ENCODE measurements at places on chromosomes 16 and 17. TPM values are rescaled to one million over a fixed set of nuclear protein-coding genes. Genes with fewer than 3 reads are reported as not detected.

DNA sequence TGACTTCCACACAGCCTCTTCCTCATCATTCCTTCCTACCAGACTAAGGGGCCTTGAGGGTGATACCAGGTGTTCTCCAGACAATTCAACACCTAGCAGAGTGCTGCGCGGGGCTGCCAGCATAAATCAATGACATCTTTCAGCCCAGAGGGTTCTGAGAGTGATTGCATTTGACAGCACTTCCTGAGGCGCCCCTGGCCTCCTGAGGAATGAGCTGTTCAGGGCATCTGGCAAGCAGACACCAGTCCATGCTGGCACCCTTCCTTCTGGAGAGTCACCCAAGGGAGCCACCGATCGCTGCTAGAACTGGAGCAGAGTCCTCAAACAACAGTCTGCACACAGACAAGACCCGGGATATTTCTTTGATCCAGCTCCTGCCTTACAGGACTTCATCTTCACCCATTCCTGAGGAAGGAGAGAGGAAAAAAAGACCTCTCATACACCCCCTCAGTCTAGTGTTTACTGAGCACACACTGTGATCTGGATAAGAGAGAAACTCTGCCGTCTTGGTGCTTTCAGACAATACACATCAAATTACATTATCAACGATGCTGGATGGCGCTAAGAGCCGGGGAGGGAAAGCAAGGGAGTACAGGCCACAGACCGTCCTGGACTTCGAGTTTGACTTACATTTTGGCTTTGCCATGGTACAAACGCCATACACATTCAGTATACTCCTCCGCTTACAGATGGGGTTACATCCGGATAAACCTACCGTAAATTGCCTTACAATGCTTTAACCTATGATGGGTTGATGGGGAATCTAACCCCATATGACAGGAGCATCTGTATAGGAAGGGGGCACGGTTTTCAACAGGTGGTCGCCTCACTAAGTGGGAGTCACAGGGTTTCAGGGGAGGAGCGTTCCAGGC lies 23.0 kb downstream of the NPTX1 start:
- no peak for DNase-seq

- no peak for DNase-seq
Measured at GRCh38 chr17:27668488-27668823, 37.5 kb downstream of the LGALS9 start.

GRCh38 chr17:50220811-50221210 lies 19.4 kb upstream of the COL1A1 start:
- DNase-seq = no peak

GRCh38 chr17:78378225-78379130 lies at the start of gene PGS1:
Gene PGS1 (plus strand): TSS chr17:78378649. CDS start chr17:78378666, 17 bp downstream.
- peak; percentile 59 for DNase-seq

DNA sequence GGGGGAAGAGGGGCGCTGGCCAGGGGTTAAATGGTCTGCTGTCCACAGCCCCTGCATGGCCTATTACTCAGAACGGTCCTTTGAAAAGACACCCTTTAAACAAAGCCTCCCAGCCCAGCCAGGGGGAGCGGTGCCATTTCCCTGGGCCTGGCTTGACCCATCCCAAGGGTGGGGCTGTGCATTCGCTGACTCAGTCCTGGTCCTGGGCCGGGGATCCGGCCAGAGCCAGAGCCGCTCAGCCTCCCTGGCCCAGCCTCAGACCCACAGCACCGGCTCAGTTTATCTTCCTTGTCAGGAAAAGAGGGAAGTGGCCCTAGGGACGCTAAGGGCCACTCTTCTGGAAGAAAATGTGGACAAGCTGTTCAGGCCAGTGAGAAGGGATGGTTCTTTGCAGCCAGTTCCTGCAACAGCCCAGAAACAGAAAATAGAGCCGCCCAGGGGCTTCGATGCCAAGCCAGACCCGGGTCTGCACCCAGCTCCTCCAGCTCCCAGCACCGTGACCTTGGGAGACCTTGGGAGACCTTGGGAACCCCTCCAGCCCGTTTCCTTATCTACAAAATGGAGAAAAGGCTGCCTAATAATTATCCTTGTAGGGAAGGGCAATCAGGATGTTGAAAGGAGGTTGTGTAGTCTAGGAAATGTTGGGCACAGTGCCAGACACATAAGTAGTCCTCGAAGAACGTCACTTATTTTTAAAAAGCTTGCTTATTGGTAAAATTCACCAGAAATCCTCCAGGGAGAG lies 82.5 kb downstream of the ZDHHC7 start:
- no peak for DNase-seq

GRCh38 chr17:37425268-37425667 lies 18.6 kb downstream of the TADA2A start:
- no peak for DNase-seq

GJD3 gene
- not detected for total RNA-seq

SAMD14 gene
- total RNA-seq = 1.2 TPM

DNA sequence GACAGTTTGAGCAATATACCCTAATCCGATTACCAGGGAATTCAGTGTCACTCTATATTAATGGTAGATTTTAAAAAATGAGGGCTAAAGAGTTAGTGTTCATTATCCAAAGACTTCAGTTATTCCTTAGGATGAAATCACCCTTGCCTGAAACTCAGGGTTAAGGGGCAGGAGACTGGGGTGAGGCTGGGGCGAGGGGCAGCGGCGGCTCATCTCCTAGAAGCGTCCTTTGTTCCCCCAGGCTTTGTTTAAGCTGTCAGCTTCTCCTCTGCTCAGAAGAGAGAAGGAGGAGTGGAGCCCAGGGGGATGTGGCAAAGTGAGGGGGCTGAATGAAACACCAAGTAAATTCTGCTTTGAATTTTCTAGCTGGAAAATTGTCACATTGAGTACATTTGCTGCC lies 117.7 kb upstream of the ELAC2 start:
- no peak for DNase-seq

DNA sequence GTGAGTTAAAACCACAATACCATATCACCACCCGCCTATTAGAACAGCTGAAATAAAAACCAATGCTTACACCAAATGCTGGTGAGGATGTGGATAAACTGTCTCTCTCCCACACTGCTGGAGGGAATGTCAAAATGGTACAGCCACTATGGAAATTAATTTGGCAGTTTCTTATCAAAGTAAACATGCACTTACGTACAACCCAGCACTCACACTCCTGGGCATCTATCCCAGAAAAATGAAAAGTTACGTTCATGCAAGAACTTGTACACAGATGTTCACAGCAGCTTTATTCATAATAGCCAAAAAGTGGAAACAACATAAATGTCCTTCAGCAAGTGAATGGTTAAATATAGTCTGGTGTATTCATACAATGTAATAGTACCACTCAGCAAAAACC lies 173.2 kb upstream of the MYOCD start:
- no peak for DNase-seq

ANKS4B gene
- not detected for total RNA-seq

DNA sequence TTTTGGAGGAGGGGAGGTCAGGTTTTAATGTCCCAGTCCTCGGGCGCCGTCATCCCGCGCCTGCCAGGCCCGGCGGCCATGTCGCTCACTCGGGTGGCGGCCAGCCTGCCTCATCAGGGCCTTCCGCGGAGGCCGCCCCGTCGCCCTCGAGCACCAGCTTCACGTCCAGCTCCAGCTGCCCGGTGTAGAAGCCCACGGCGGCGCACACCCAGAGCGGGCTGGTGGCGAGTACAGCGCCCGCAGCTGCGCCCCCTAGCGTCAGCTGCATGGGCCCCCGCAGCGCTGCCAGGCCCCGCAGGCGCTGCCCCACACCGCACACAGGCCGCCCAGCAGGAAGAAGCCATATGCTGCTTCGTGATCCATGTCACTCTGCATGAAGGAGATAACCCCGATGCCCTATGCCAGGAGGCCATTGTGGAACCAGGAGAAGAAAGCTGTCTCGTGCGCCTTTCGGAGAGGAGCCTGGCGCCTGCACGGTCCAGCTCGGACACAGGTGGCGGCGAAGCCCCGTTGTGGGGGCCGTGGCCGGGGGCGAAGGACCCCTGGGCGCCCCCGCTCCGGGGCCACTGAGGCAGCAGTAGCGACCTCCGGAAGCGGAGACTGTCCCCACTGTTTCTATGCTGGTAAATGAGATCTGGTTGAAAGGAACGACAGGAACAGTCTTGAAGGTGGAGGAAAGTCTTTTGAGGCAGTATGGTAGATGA lies 9.6 kb downstream of the AP2B1 start:
- no peak for DNase-seq

ADAD2 gene
- total RNA-seq = not detected

GRCh38 chr16:56977216-56977615 lies 12.1 kb upstream of the NLRC5 start:
- DNase-seq = no peak

DNA sequence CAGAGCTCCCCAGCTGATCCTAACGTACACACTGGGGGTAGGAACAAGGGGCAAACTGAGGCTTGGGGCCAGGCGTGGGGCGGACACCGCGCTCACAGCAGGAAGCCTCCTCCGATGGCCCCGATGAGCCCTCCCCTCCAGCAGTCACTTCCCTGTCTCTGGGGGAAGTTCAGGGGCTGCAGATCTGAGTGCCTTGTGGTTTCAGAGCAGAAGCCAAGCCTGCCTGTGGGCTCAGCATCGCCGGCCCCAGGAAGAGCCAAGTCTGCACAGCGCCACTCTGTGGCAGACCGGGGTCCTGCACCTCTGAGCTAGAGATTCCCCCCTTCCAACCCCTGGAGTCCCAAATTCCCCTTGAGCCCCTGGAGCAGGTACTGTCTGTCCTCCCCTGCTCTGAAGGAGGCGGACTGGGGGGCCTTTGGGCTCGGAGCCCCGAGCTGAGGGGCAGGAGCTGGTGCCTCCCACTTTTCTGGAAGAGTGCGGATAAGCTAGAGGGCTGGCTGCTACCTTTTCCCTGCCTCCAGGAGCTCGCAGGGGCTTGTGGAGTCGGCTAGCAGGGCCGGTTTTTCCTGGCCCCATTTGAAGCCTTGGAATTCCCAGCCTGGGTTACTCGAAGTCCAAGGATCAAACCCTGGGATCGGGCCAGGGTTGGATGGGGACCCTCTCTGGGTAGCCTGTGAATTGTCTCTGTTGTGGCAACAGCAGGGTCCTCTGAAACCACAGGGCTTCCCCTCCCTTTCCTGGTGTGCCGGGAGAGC lies 2.9 kb downstream of the GSE1 start:
- DNase-seq = peak; percentile 79

FN3KRP gene
- total RNA-seq = 22.5 TPM

GRCh38 chr16:55489956-55490265 lies 10.9 kb downstream of the MMP2 start:
- DNase-seq = no peak

DNA sequence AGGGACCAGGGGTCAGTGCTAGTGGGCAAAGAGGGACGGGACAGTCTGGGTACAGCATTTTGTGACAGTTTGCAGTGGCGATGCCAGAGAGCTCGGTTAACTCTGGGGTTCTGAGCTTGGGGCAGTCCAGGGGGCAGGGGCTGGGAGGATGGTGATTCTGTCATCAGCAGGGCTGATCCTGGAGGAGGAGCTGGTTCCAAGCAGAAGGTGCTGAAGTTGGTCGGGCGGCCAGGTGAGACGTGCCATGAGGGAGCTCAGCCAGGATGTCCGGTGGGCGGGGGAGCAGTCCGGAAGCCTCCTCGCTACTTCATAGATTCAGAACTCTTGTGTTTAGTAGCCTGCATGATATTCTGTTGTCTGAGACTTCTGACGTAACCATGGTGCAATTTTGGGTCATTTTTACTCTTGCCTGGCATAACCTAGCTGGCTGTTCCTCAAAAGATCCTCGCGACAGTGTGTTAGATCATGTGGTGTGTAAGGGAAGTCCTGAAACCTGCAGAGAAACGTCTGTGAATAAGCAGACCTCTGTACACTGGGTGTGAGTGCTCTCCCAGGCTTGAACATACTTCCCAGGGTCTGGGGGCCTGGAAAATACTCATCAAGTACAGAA lies 122.0 kb downstream of the CLEC16A start:
- no peak for DNase-seq

- DNase-seq = peak; percentile 83
Measured at GRCh38 chr16:30775392-30776188, 11.4 kb downstream of the ZNF629 start.

BIRC5 gene
- 157 TPM for total RNA-seq

- no peak for DNase-seq
Measured at GRCh38 chr17:19978209-19978802, 678 bp upstream of the AKAP10 start.

- DNase-seq = peak; percentile 39
Measured at GRCh38 chr16:70523743-70524398, at the start of gene SF3B3. Gene SF3B3 (plus strand): TSS chr16:70523816. CDS start chr16:70526657, 2,841 bp downstream.

KIF19 gene
- total RNA-seq = not detected

DNA sequence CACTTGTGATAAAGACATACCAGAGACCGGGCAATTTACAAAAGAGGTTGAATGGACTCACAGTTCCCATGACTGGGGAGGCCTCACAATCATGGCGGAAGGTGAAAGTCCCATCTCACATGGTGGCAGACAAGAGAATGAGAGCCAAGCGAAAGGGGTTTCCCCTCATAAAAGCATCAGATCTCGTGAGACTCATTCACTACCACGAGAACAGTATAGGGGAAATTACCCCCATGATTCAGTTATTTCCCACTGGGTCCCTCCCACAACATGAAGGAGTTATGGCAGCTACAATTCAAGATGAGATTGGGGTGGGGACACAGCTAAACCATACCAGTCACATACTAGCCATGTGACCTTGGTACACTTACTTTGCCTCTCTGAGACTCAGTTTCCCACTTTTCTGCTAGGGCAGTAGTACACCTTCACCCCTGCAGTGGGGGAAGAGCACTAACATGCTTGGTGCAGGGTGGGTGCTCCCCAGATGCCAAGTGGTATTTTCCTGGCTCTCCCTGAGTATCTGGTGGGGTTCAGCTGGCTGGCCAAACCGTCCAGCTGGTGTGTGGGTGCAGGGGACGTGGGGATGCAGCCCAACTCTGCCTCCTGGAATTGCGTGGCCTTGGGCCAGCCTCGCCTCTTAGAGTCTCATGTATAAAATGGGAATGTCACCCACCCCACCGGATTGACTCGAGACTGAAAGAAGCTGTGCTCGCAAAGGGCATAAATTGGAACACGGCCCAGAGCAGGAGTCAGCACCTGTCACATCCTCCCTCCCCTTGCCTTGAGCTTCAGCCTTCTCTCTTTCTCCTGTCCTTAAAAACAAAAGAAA lies 364.1 kb downstream of the CPPED1 start:
- no peak for DNase-seq

GRCh38 chr17:66945147-66945835 lies 19.2 kb upstream of the CACNG4 start:
- no peak for DNase-seq

GRCh38 chr17:83082424-83082823 lies 3.0 kb downstream of the METRNL start:
- no peak for DNase-seq

GRCh38 chr17:43430936-43431713 lies 32.3 kb downstream of the ARL4D start:
- no peak for DNase-seq

DNA sequence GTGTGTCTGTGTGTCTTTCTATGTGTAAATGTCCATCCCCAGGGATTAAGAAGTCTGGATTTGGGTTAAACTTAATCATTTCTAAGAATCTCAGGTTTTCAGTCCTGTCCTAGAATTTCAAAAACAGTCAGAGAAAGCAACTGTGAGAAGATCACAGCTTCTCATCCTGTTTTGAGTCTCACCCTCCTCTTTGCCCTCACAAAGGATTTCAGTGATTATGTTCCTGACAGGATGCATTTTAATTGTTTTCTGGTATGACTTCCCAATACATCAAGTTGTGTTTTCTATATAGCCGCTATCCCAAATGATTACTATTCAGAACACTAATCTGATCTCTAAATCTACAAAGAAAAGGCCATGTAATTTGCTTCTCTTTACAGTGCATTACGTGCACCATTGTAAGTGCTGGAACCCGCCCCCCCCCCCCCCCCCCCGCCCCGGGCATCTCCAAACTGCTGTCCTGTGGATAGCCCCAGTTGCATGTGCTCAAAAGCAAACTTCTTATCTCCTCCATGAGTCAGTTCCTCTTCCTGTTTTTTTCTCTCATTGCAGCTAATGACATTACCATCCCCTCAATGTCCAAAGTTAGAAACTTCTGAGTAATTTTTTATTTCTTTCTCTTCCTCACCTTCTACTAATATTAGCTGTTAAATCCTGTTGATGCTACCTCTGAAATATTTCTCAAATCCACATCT lies 73.9 kb downstream of the CDH13 start:
- peak; percentile 34 for DNase-seq

All from H4 (cell line).